ENCODE measurements at places on chromosomes 5 and 9.

DNA sequence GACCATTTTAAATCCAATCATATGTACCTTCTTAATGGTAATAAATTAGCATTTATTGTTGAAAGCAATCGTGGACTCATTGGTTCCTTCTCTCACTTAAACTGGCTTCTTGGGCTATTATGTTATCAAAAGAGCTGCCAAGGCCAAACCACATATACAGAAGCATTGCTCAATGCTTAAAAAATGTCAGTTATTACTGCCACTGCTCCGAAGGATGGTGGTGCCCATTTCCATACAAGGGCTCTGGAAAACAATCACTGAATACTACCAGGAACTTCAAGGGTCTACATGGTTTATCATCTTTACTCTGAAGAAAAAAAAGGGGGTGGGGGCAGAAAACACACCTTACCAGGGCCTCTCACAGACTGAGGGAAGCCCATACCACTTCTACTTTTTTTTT is 104.3 kb downstream of the GNAQ start:
- DNase-seq: no peak

DNA sequence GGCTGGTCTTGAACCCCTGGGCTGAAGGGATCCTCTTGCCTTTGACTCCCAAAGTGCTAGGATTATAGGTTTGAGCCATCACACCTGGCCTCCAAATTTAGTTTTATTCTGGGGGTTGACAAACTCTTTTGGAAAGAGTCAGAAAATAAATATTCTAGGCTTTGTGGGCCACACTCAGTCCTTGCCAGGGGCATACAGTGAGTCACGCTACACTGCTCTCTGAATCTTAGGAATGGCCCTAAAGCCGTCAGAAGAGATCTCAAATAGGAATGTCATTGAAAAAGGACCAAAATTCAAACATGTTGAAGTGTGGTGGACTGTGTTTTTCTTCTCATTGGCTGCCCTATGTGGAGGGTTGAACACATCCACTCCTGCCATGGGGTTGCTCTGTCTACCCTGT is 127.7 kb upstream of the BASP1 start:
- no peak for DNase-seq

DNA sequence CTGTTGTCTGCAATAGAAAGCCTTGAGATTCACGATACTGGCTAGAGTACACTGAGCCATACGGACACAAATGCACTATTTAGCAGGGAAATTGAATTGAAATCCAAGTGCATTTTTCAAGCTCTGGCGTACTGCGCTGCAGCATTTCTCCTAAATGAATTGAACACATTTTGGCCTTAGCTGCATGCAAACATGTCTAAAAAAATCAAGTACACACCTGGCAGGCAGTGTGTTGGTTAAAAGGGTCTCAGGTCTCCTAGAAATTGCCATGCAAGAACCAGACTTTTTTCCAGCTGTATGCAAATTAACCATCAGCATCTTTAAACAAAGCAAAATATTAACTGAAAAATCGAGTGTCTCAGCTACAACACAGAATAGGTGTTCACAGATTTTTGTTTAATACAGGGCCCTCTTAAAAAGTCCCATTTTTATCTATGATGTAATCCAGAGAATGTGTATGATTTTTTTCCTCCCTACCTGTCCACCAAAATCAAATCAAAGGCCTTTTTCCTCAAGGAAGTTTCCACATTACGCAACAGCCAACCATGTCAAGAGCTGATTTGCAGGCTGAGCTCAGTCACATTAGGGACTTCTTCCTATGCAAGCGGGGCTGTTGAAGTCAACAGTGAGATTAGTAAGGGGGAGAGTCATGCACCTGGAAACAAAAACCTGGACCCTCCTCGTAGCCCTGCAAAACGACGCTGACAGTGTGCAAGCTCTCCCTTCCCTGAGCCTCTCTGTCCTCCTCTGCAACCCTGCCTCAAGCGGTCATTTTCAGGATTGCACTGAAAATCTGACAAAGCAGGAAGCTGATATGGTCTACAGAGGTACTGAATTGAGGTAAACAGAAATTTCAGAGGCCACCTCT is 14.1 kb upstream of the SFXN1 start:
- DNase-seq: peak; percentile 72

GRCh38 chr9:116238225-116238624 is 84.6 kb downstream of the PAPPA start:
- DNase-seq: no peak

GRCh38 chr9:35096035-35096849 is at the start of gene PIGO:
TSS of gene PIGO (minus strand) at chr9:35096591. CDS start at chr9:35095565, 1,026 bp downstream.
- peak; percentile 91 for DNase-seq

Measured in CD4-positive, alpha-beta T cell treated with Interleukin-2 at 100 ng/mL for 4 hours (primary cell).